Activated CD4-positive, alpha-beta T cell treated with anti-CD3 and anti-CD28 coated beads for 24 hours (primary cell): ENCODE measurements at places on chromosomes 6 and 20.

DNA sequence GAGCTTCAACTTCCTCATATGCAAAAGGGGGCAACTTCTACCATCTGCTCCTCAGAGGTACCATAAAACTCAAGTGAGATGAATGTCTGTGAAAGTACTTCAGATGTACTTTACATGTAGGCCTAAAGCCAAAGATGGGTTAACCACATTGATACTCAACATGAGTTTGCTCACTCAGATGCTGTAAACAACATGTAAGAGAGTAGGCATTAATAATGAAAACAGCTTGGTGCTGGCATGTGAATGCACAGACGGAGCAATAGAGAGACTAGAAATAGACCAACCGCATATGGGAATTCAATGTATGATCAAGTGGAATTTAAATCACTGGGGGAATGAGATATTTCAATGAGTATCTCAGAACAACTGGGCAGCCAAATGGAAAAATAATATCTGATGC lies 143.8 kb upstream of the CDYL start:
- no peak for DNase-seq

GRCh38 chr20:56974499-56975250 lies 291.8 kb downstream of the BMP7 start:
- peak; percentile 5 for DNase-seq

DNA sequence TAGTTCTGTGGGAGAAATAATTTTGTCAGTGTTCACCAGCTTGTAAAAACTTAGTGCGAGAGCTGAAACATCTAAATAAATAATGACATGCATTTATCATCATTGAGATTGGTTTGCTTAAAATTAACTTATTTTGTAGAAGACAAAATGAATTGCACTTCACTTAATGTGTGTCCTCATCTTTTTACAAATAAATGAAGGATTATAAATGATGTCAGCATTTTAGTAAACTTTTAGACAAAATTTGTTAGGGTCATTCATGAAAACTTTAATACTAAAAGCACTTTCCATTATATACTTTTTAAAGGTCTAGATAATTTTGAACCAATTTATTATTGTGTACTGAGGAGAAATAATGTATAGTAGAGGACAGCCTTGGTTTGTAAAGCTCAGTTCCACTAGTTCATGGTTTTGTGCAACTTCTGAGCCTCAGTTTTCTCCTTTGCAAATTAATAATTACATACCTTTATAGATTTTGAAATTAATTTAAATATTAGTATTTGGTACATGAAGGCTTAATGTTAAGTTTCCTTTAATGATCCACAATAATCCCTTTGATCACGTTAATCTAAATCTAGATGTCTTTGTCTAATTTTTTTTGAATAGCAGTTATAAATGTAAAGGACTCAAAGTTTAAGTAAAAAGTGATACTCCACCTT lies 9.2 kb downstream of the LOC128125822 start:
- DNase-seq, result no peak

DNA sequence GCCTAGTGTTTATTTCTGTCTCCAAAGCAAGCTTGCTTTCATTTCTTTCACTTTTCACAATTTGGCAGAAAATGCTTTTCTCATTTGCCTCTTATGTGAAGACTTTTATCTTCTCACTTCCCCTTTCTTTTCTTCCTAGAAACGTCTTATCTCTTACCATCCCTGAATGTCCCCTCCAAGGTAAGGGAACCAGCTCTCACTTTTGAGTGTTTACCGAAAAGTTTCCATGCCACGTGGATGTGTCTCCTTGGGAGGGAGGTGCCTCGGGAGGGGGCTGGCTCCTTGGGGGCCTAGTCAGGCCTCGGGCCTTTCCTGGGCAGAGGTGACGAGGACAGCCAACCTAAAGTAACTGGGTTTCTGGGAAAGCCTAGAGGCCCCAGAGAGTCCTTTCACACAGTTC lies 127.4 kb downstream of the CD24 start:
- no peak for DNase-seq

- DNase-seq, result peak; percentile 37
Observed at GRCh38 chr6:155314773-155315515, 660 bp upstream of the TFB1M start.

DNA sequence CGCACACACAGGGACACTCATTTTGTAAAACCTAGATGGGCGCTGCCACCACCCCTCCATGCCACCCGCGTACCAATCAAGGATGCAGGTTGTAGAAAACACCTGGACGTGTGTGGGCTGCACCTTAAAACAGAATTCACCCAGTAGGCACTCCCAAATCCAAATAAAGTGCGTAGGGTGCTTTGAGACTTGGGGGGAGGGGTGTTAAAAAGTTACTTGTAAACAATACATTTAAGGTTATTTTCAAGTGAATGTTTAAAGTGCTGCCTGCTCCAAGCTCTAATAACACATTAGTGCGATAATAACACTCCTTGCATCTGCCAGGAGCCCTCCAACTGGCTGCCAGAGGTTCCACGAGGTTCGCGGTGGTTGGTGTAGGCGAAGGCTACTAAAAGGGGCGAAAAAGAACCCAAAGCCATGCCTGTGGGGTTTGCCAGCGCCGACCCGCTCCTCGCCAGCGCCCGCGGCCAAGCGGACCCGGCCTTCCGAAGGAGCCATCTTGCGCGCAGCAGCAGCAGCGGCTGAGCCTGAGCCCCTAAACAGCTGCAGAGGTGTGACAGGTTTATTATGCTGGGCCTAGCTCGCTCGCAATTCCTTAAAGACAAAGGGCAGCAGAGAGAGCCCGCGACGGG lies 11.5 kb downstream of the FOXC1 start:
- DNase-seq, result no peak

- DNase-seq, result no peak
Observed at GRCh38 chr6:91243436-91243835, 656.6 kb upstream of the MAP3K7 start.

- DNase-seq, result no peak
Observed at GRCh38 chr6:44102527-44102926, 24.7 kb downstream of the MRPL14 start.

DNA sequence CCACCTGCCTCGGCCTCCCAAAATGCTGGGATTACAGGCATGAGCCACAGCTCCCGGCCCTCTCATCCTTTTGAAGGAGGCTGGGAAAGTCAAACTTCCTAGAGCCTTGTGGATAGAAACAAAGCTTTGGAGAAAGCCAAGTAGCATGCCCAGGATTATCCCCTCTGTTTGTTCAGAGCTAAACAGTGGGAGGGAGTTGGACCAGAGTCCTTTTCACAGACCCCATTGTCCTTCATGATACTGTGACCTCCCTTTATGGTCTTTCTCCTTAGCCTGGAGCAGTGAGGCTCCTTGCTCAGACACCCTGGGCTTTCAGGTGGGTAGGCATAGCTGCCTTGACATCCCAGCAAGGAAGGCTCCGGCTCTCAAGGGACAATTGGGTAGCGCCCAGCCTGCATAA lies 25.4 kb downstream of the ARFGEF3 start:
- no peak for DNase-seq

GRCh38 chr20:24131684-24132083 lies 143.1 kb upstream of the GGTLC1 start:
- no peak for DNase-seq

GRCh38 chr20:62328684-62329388 lies 26.0 kb downstream of the ADRM1 start:
- DNase-seq, result no peak

DNA sequence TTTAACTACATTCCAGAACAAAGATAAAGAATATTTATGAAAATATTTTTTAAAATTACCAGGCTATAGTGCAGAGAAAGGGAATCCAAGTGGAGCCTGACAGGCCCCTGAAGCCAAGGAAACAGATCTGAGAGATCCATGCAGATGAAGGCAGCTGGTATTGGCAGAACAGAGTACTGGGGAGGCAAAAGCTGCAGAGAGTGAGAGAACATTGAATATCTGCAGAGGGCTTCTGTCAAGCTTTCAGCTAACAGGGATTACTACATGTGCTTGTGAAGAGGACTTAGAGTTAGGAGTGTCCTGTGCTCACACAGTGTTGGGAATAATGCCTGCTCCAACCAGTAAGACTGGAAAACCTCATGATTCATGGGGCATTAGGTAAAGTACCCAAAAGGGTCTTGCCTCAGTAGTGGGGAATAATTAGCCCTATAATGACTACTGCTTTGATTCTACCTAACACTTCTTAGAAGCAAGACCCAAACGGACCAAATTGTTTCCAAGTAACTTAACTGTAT lies 657.2 kb downstream of the DHX35 start:
- DNase-seq, result no peak

DNA sequence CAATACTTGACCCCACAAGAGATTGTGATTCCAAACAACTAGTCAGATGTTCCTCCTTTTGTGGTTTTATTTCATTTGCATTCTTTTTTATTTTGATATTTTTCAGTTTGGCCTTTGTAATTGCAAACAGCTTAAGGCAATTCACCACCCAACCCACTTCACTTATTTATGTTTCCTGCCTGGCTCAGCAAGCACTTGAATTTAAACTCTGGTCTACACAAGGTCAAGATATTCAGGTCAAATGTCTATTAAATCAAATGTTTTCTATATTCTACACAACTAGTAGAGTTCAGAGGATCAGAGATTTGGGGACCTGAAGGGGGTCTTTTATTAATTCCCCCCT lies 100.1 kb downstream of the SGK1 start:
- DNase-seq, result no peak

DNA sequence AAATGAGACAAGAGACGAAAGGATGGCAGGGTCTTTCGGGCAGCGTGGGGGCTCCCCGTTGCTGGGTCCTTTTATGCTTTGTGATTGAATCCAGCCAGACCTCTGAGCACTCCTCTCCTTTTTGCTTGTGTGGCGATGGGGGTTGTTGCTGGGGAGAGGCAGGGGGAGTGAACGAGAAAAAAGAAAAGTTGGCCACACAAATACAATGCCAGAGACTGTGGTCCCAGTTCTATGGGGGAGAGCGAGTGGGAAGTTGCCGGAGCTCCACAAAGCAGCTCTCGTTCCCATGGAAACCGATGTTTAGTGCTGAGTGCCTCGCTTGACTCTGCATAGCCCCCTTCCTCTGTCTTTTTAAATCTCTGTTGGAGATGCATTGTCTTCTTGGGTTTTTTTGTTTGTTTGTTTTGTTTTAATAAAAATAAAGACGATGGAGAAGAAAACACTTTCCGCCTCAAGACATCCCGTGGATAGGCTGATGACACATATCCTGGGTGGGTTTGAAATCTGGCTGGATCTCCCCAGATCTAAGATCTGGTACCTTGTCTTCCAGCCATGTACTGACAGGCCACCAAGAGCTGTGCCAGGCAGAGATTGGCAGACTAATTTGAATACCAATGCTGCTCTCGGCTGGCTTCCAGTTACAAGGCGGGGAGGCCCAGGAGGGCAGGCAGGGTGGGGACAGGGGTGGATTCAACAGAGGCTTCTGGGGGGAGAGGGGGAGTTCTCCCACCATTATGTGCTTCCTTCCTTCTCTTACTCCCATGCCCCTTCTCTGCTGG lies 529.3 kb downstream of the QKI start:
- no peak for DNase-seq

- DNase-seq, result no peak
Observed at GRCh38 chr20:1462001-1462400, 4.6 kb downstream of the NSFL1C start.

- no peak for DNase-seq
Observed at GRCh38 chr6:124482071-124482491, 480.2 kb upstream of the RNF217 start.

DNA sequence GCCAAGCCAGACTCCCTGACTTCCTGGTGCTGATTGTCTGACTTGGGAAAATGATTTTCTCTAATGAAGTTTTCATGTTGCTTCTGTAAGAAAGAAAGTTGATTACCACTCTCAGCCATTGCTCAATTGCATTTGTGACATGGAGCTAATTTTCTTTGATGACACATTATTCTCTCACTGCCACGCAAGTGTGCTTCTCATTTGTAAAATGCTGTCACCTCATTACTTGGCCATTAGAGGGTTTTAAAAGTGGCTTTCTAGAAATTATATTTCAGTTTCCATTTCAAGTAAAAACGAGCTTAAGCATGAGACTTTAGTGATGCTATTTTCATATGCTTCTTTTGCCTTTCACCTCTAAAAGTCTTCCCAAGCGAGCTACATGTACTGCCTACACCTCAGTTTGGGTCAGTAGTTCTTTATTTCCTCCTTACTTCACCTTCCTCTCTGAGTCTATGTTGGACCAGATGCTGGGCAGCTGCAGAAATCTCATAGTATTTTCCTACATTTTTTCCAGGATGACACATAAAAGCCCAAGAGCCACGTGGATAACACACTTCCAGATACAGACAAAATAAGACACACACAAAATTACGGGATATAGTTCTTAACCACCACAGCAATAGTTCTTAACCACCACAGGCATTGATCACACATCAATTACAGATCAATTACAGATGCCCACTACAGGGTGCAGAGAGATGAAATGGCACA lies 6.3 kb upstream of the FAM210B start:
- DNase-seq, result no peak
